ENCODE measurements at places on chromosomes 3 and 15.
A peak's percentile ranks its signal among the peaks of the same experiment; 100 is the strongest.

DNA sequence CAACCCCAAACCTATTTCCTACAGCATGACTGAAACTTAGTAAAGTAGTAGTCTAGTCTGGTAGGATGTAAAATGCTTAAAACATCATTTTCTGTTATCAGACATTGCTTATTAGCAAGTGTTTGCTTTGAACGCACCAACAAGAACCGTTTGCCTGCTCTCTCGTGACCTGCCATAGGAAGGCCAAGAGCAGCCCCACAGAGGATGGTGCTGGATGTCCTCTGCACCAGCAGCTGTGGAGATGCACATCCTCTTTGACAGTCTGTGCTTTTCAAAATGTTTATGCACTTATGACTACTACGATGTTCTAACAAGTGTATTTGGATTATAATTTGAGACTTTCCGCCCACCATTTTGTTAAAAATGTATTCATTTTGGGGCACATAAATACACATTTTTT, 59.6 kb downstream of the PDE8A start:
- DNase-seq: no peak

GRCh38 chr3:156373095-156373494, 181.8 kb downstream of the SSR3 start:
- DNase-seq: no peak

DNA sequence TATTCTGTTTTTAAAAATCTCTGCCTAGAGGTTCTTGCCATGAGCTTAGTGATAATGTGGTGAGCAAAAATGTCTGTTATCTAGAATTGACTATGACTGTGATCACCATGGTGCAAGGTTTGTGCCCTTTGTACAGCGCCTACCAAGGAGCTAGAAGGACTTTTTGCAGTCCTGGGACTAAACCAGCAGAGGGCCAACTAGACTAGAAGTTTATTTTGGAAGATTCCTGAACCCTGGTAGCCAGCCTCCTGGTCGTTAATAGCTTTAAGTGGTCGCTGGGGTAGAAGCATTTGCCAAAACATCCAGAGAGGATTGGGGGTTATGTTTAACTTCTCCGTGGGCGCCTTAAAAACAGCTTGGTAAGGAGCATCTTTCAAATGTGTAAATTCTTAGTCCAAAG, 7.8 kb downstream of the SCG5 start:
- DNase-seq: peak; percentile 54

DNA sequence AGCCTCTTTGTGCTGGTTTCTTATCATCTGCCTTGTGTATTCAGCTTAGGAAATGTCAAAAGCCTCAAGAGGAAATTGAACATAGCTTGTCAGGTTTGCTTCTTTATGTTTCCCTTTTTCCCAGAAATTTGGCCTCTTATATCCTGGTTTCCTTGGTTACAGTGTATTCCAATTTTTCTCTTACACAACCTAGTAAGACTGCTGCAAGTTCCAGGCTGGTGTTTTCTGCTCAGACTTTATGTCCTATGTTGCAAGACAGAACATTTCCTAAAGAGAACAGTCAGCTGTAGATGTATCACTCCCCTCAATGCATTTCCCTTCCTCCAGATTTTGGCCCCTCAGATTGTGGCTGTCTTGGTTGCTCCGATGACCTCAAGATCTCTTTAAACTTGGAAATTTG, 102.5 kb downstream of the SH3GL3 start:
- no peak for DNase-seq
